ENCODE measurements at places on chromosomes 11 and 22.
A peak's percentile ranks its signal among the peaks of the same experiment; 100 is the strongest.

- H3K27me3 ChIP-seq: no peaks in the 10 kb centered on the region
- no peak for DNase-seq
- no peak overlapping the region for H3K27ac ChIP-seq
- no peaks in the 10 kb centered on the region for H3K4me1 ChIP-seq
- no peak overlapping the region for H3K4me3 ChIP-seq
- no peaks in the 10 kb centered on the region for H3K36me3 ChIP-seq
These were observed 10.7 kb downstream of the IL2RB start for GRCh38 chr22:37138849-37139561.

DNA sequence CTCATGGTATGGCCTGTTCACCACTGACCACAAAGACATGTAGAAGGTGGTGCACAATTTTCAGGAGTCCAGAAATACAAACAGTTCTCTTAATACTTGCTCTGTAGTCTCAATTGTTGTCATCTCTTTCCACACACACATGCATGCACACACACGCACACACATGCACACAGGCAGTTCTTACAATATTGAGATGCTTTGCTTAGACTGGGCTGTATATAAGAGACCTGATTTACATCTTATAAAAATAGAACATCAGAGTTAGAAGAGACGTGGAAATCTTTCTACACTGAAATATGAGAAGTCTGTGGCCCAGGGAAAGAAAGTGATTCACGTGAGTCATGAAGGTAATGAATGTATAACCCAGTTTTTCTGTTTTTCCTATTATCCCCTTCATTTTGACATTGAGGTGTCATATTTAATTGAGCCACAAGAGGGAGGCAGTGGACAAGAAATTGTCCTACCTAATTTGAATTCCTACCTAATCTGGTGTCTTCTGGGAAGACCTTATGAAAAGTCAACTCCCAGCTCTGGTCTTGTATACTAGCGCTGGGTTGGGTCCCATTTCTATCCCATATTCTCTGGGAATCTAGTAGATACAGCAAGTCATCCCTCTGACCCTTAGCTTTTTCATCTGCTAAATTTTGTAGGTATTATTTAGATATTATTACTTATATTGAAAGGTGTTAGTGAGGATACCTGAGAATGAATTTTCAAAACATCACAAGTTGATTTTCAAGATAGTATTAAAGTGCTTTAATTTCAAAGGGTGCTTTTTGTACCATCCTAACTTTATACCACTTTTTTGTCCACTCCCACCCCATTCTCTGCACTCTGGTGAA, 14.9 kb upstream of the MS4A4A start:
- no peaks in the 10 kb centered on the region for H3K4me1 ChIP-seq
- no peaks in the 10 kb centered on the region for H3K27me3 ChIP-seq
- no peak for DNase-seq
- H3K36me3 ChIP-seq: no peaks in the 10 kb centered on the region
- no peak overlapping the region for H3K4me3 ChIP-seq
- H3K27ac ChIP-seq: no peak overlapping the region

DNA sequence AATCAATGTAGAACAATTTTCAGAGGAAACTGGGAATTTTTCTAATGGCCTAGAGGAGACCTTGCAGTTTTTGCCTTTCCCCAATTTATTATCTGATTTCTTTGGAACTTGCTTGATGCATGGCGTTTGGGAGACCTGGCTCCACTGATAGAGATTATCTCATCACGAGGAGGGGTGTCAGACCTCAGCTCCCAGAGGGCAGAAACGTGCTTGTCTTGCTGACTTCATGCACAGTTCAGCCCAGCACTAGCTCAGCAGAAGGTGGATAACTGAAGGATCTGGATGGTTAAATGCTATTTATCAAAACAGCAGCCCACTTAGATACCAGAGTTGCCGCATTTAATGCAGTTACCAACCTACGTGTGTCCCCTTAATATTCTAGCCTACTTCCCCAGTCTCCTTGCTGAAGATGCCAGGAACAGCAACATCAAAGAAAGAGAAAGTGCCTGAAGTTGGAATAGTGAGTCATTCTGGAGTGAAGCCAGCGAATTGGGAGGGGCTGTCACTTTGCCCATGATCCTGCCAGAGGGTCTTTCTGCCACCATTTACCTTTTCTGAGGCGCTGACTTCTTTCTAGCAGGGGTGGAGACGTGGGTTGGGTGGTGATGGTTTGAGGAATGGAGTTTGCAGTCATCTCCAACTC, 133.5 kb upstream of the CADM1 start:
- no peak for DNase-seq
- no peaks in the 10 kb centered on the region for H3K36me3 ChIP-seq
- H3K27me3 ChIP-seq: no peaks in the 10 kb centered on the region

DNA sequence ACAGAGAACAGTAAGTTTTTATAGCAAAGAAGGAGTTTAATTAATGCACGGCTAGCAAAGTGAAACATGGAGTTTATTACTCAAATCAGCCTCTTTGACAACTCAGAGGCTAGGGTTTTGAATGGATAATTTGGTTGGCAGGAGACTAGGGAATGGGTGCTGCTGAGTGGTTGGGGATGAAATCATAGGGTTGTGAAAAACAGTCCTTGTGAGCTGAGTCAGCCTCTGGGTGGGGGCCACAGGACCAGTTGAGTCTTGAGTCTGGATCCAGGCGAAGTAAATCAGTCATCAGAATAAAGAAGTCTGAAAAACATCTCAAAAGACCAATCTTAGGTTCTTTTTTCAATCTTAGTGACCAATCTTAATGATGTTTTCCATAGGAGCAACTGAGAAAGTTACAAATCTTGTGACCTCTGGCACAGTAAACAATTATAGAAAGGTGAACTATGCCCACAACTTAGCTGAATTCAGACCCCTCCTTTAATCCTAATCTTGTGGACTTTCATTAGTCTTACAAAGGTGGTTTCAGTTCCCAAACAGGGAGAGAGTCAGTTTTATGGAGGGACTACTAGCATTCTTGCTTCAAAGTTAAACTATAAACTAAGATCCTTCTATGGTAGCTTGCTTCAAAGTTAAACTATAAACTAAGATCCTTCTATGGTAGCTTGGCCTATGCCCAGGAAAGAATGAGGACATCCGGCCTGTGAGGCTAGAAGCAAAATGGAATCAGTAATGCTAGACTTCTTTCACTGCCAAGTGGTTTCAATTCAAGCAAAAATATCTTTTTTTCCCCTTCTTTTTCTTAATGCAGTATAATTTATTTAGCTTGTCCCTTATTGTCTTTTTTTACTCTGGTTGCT, 84.5 kb downstream of the AASDHPPT start:
- H3K4me1 ChIP-seq: no peaks in the 10 kb centered on the region
- H3K4me3 ChIP-seq: no peak overlapping the region
- no peak overlapping the region for H3K27ac ChIP-seq
- DNase-seq: no peak

GRCh38 chr22:49201046-49201970, 626.4 kb downstream of the BRD1 start:
- no peak overlapping the region for H3K4me3 ChIP-seq
- H3K27me3 ChIP-seq: no peaks in the 10 kb centered on the region
- H3K4me1 ChIP-seq: peaks cover 3% of the 10 kb centered on the region

GRCh38 chr11:28296426-28296825, 188.2 kb downstream of the METTL15 start:
- no peak for DNase-seq
- no peak overlapping the region for H3K27ac ChIP-seq
- no peaks in the 10 kb centered on the region for H3K27me3 ChIP-seq
- no peak overlapping the region for H3K4me3 ChIP-seq
- H3K36me3 ChIP-seq: no peaks in the 10 kb centered on the region

DNA sequence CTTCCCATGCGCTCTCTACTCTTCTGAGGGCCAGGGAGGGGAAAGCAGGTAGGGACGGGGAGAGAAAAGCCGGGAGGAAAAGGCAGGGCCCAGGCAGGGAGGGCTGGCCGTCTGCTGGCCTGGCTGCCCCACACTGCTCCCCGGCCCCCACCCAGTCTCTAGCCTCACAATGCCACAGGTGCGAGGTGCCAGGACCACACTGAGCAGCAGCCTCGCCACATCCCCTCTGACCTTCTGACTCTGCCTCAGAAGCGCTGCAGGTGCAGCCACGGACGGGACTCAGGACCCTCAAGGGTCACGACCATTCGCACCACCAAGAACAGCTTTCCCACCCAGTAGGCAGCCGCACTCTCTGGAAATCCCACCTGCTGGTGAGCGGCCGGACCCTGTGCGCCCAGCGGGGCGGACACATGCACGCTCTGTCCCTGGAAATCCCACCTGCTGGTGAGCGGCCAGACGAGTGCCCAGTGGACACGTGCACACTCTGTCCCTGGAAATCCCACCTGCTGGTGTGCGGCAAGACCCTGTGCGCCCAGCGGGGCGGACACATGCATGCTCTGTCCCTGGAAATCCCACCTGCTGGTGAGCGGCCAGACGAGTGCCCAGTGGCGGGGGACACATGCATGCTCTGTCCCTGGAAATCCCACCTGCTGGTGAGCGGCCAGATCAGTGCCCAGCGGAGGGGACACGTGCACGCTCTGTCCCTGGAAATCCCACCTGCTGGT, 20.1 kb downstream of the TOLLIP start:
- DNase-seq: no peak
- no peaks in the 10 kb centered on the region for H3K27me3 ChIP-seq
- no peak overlapping the region for H3K27ac ChIP-seq
- H3K4me3 ChIP-seq: no peak overlapping the region
- H3K4me1 ChIP-seq: no peaks in the 10 kb centered on the region
- H3K36me3 ChIP-seq: peaks cover 29% of the 10 kb centered on the region

GRCh38 chr11:69859275-69859934, 40.2 kb upstream of the FGF3 start:
- H3K27me3 ChIP-seq: no peaks in the 10 kb centered on the region
- no peak for DNase-seq
- no peaks in the 10 kb centered on the region for H3K36me3 ChIP-seq
- no peak overlapping the region for H3K4me3 ChIP-seq
- no peak overlapping the region for H3K27ac ChIP-seq

- DNase-seq: no peak
- no peaks in the 10 kb centered on the region for H3K36me3 ChIP-seq
- no peak overlapping the region for H3K4me3 ChIP-seq
- H3K27me3 ChIP-seq: no peaks in the 10 kb centered on the region
- H3K4me1 ChIP-seq: no peaks in the 10 kb centered on the region
These were observed 114.7 kb downstream of the SGSM3 start for GRCh38 chr22:40484906-40485669.

DNA sequence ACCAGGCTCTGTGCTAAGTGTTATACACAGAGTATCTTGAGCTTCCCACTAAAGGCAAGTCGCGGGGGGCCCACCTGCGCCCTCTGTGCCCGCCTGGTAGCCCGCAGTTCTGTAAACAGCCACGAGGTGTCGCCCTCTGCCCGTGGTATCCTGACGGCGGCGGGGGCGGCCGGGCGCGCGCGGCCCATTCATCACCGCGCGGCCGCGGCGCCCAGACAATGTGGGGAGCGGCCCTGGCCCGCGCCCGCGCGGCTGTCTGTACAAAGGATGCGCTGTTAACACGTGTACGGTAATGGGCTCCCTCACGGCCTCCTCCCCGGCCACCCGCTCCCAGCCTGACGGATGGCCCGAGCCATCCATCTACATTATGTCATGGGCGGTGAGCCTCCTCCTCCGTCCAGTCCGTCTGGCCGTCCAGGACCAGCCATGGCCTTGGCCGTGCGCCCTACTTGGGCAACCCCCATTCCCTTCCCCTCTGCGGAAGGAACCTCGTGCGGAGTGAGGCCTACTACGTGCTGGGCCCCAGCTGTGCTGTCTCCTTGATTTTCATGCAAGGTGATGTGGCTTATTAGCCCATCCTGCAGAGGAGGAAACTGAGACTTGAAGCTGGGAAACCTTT, 99.4 kb downstream of the MIAT start:
- DNase-seq: peak; percentile 98
- H3K4me3 ChIP-seq: peak overlapping the region; percentile 52
- H3K36me3 ChIP-seq: no peaks in the 10 kb centered on the region
- H3K27ac ChIP-seq: no peak overlapping the region
- H3K4me1 ChIP-seq: peaks cover 16% of the 10 kb centered on the region

GRCh38 chr11:833849-834311, 1.1 kb downstream of the CD151 start:
- DNase-seq: no peak
- H3K27ac ChIP-seq: no peak overlapping the region
- H3K36me3 ChIP-seq: peaks cover 9% of the 10 kb centered on the region
- H3K27me3 ChIP-seq: peaks cover 28% of the 10 kb centered on the region

DNA sequence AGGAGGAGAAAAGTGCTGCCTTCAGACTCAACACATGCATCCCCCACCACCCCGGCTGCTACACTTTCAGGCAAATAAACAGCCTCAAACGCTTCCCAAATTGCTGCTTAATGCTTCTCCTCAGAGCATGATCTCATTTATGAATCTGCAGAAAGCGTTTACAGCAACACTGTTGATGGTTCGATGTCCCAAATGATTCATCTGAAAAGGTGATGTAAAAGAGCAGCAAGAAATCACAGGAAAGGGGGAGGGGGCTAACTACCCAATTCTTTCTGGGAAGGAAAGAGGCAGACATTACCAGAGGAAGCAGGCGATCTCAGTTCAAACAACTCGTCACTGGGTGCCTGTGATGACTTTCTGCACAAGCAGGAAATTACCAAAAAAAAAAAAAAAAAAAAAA, 119.6 kb downstream of the TENM4 start:
- no peak for DNase-seq
- no peak overlapping the region for H3K27ac ChIP-seq
- H3K4me3 ChIP-seq: no peak overlapping the region
- H3K27me3 ChIP-seq: no peaks in the 10 kb centered on the region
- H3K36me3 ChIP-seq: no peaks in the 10 kb centered on the region
- H3K4me1 ChIP-seq: no peaks in the 10 kb centered on the region

GRCh38 chr11:3137486-3138177, 27.5 kb downstream of the OSBPL5 start:
- peaks cover 9% of the 10 kb centered on the region for H3K4me1 ChIP-seq
- DNase-seq: no peak
- no peak overlapping the region for H3K27ac ChIP-seq
- no peaks in the 10 kb centered on the region for H3K36me3 ChIP-seq

DNA sequence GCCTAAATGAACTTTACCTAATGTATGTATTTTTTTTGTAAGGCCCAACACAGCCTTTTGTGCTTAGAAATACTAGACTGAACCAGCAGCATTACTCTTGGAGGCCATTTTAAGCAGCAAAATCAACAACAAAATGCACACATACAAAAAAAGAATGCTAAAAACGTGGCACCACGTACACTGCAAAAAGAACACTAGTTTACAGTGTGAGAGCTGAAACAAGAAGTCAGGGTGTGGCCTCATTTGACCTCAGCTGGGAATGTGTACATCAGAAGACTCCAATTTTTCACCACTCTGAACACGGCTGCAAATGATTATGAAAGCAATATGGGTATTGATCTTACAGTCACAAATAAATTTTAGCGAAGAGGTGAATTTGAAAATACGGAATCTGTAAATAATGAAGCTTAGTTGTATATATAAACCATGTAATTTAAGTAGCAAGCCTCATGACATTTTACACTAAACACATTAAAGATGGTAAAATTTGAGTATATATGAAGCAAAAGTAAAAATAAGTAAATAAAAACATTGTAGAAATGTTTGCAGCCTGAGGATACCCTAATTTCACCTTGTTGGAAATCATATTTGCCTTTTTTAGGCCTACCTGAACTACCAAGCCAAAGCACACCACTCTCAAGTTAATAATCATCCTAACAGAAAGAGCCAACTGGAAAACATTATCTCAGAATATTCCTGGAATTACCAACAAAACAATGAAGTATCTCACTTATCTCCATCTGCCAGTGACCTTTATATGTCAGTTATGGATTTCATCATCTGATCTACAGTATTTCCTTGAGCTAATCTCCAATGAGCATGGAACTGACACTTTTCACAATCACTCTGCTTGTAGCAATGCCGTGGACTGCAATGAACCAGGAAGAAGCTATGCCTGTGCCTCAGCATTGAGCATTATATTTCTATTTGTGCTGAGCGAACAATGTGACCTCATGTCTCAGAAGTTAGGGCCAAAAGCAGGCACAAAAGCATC, 319.5 kb upstream of the FAT3 start:
- H3K4me3 ChIP-seq: no peak overlapping the region
- no peaks in the 10 kb centered on the region for H3K36me3 ChIP-seq
- no peak overlapping the region for H3K27ac ChIP-seq
- no peaks in the 10 kb centered on the region for H3K27me3 ChIP-seq
